Cardiac muscle cell (in vitro differentiated cells and primary cell): ENCODE measurements at places on chromosomes 4 and X. TPM values are rescaled to one million over a fixed set of nuclear protein-coding genes. Genes with fewer than 3 reads are reported as not detected.

MAGEB6 gene
- not detected in 2 replicates for total RNA-seq

VSIG4 gene
- total RNA-seq, result not detected in 2 replicates

RNF212 gene
- total RNA-seq, result 0.11 and 0.80 TPM in 2 replicates

CXCL1 gene
- not detected in 2 replicates for total RNA-seq

ZCCHC18 gene
- 4.1 and 4.5 TPM in 2 replicates for total RNA-seq

- no peaks in the 10 kb centered on the region for H3K27me3 ChIP-seq
- H3K36me3 ChIP-seq, result no peaks in the 10 kb centered on the region
- DNase-seq, result no peak
Measured at GRCh38 chr4:38562751-38563198, 101.2 kb upstream of the KLF3 start.

DNA sequence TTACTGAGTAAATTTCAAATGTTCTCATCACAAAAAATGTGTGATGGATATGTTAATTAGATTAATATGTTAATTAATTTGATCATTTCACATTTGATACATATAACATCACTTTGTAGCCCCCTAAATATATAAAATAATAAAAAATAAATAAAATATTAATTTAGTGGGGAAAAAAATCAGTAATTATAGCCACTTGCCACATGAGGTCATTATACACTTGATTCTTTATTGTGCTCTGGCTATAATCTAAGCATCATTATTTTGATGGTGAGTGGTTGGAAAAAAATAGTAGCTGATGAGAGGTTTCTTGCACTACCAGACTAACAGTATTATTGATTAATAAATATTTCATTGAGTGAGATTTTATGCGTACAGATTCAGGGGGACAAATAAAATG is 57.4 kb downstream of the DCK start:
- peak; percentile 5 for DNase-seq
- H3K4me3 ChIP-seq, result no peak overlapping the region
- no peaks in the 10 kb centered on the region for H3K4me1 ChIP-seq

DNA sequence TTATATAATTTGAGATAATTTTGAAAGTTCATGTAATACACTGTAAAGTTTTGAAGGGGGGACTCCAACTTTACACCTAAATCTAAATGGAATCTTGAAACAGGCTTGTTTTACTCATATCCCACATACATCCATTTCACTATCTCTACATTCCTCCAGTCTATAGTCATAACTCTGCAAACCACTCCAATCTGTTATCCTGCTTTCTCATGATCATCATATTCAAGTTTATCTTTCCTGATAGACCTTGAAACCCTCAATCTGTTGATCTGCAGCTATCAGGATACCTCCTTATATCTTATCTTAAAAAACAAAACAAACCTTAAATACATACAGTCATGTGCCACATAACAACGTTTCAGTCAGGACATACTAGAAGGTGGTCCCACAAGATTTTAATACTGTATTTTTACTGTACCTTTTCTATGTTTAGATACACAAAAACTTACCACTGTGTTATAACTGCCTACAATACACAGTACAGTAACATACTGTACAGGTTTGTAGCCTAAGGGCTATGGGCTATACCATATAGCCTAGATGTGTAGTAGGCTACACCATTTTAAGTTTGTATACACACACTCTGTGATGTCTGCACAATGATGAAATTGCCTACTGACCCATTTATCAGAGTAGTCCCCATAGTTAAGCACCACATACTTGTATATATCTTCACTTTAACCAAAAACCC is 14.0 kb downstream of the CHIC2 start:
- no peak overlapping the region for H3K4me3 ChIP-seq
- H3K4me1 ChIP-seq, result no peaks in the 10 kb centered on the region
- peaks cover 10% of the 10 kb centered on the region for H3K36me3 ChIP-seq
- H3K27me3 ChIP-seq, result no peaks in the 10 kb centered on the region

DNA sequence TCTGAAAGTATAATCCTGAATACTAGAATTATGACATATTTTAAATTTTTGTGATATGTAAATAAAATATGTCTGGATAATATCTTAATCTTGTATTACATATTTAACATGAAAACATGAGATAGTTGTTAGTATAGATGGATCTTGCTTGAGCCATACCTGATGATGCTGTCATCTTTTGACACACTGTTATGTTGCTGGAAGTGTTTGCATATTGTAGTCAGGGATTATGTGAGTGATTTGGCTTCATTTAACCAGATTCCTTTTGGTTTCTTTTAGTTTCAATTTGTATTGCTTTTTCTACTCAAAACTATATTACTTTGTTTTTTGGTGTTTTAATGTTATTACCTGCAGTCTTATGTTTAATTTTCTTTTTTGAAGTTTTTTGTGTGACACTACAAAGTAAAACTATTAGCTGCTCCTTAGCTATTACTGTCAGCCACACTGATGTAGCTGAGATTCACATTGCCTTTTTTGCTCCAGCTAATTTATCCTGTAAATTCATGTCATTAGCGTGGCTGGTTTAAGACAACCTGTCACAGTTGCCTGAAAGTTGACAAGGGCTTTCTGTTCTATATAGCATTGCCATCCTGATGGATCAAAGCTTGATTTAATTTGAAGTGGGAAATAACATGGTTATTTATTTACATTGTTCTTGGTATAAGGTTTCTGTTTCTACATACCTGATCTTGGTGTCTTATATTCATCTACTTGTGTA is 33.7 kb downstream of the METAP1 start:
- no peak overlapping the region for H3K4me3 ChIP-seq
- H3K27ac ChIP-seq, result no peak overlapping the region
- H3K36me3 ChIP-seq, result no peaks in the 10 kb centered on the region
- no peak for DNase-seq
- H3K4me1 ChIP-seq, result peaks cover 8% of the 10 kb centered on the region

GRCh38 chrX:74249963-74250362 is 54.0 kb upstream of the ZCCHC13 start:
- H3K4me3 ChIP-seq, result no peak overlapping the region
- no peaks in the 10 kb centered on the region for H3K27me3 ChIP-seq
- H3K36me3 ChIP-seq, result no peaks in the 10 kb centered on the region
- DNase-seq, result peak; percentile 55
- peak overlapping the region; percentile 61 for H3K27ac ChIP-seq
- H3K4me1 ChIP-seq, result peaks cover 20% of the 10 kb centered on the region
